Ascending aorta (tissue), 2 donors: ENCODE measurements at places on chromosomes 2 and 18.

- no peak for DNase-seq
- H3K27ac ChIP-seq, result no peak overlapping the region
- no peaks in the 10 kb centered on the region for H3K4me1 ChIP-seq
- no peak overlapping the region for H3K4me3 ChIP-seq
- no peaks in the 10 kb centered on the region for H3K27me3 ChIP-seq
Measured at GRCh38 chr2:143586119-143586518, 456.9 kb downstream of the ARHGAP15 start.

DNA sequence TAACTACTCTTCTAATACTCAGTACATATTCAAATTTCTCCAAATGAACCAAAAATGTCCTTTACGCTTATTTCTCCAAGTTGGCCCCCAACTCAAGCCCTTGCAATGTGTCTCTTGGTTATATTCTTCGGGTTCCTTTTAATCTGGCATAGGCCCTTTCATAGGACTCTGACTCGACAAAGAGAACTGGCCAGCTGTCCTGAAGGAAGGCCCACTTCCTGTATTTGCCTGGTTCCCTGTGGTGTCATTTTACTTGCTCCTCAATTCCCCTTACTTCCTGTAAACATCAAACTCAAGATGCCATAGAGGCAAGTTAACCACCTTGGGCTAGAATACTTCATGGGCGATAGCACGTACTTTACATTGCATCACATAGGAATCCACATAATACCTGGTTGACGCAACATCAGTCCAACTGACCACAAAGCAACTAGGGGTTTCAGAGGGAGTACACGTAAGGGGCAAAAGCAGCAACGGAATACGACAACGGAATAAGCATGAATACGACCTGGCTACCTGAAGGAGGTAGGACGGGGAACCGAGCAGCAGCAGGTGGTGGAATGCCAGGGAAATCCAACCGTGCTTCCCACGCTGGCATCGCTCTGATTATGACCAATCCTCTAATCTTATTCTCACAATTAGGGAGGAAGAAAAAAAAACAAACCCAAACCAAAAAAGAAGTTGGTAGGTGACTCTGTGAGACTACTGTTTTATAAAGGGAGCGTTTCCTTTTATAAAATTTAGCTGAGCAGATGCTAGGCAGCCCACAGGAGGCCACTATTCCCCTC lies 823 bp upstream of the GORASP2 start:
- H3K36me3 ChIP-seq, result no peaks in the 10 kb centered on the region
- DNase-seq, result no peak
- H3K27ac ChIP-seq, result peak overlapping the region; percentile 96
- no peaks in the 10 kb centered on the region for H3K27me3 ChIP-seq

- H3K4me3 ChIP-seq, result no peak overlapping the region
- DNase-seq, result peak; percentile 54
- H3K36me3 ChIP-seq, result no peaks in the 10 kb centered on the region
- H3K27me3 ChIP-seq, result no peaks in the 10 kb centered on the region
- no peak overlapping the region for H3K27ac ChIP-seq
Measured at GRCh38 chr2:128435576-128436478, 117.2 kb upstream of the HS6ST1 start.

DNA sequence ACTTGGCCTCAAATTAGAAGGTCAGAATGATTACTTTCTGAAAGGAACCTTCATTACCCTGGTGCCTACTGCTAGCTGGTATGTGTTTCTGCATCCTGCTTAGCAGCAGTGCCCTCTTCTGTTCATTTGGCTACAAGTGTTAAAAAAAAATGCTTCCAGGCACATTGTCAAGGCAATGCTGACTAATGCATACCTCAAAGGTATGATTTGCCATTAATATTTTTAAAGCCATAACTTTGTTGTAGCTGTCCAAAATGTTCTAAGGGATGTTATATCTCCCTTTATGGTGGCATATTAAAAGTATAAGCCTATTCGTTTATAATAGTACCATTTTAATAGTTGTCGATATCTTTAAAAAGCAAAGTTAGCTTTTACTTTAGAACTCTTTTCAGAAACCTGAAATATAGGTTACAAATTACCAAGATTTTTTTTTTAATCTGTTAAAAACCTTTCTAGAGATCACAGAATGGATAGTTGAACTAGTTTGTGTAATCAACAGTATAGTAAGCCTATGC lies 52.0 kb upstream of the FAM171B start:
- H3K4me1 ChIP-seq, result no peaks in the 10 kb centered on the region
- H3K27ac ChIP-seq, result peak overlapping the region; percentile 8
- H3K27me3 ChIP-seq, result no peaks in the 10 kb centered on the region
- H3K36me3 ChIP-seq, result peaks cover 53% of the 10 kb centered on the region
- no peak overlapping the region for H3K4me3 ChIP-seq

- H3K4me1 ChIP-seq, result no peaks in the 10 kb centered on the region
- no peak overlapping the region for H3K4me3 ChIP-seq
- H3K36me3 ChIP-seq, result no peaks in the 10 kb centered on the region
- H3K27me3 ChIP-seq, result no peaks in the 10 kb centered on the region
- no peak for DNase-seq
Measured at GRCh38 chr2:237213315-237214022, 127.8 kb downstream of the COPS8 start.
